ENCODE measurements at places on chromosomes 7 and 10.

DNA sequence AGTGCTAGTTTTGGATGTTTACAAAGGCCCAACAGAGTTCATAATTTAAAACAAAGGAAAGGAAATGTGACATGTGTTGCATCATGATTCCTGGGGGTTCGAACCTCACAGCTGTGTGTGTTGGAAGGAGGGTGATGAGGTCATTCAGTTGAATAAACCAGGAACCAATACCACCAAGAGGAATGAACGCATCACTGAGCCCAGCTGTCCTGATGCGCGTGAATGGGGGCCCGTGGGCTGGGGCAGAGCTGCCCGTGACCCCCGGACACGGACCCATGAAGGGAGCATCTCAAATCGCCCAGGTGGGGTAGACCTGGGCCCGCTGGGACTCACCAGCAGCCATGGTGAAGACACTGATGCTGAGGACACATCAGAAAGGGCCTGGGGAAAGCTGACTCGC, 33.0 kb downstream of the BRI3 start:
- no peak for DNase-seq

DNA sequence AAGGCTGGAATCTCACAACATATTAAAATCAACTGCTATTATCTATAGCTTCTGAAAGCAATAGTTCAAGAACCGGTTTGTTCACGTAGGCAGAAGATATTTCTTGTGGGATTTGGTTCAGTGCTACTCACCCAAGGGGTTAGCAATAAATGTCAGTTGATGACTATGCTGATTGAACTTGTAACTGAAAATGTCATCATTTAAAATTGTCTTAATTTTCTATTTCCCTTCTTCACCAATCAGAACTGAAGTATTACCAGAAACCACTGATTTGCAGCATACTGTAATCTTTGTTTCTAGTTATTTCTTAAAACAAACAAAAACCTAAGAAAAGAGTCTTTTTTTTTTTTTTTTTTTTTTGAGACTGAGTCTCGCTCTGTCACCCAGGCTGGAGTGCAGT, 46.1 kb downstream of the CPEB3 start:
- DNase-seq = no peak

- no peak for DNase-seq
Observed at GRCh38 chr10:49696311-49696710, 16.9 kb downstream of the C10orf53 start.

- DNase-seq = no peak
Observed at GRCh38 chr10:93039721-93040120, 20.9 kb upstream of the CYP26C1 start.

DNA sequence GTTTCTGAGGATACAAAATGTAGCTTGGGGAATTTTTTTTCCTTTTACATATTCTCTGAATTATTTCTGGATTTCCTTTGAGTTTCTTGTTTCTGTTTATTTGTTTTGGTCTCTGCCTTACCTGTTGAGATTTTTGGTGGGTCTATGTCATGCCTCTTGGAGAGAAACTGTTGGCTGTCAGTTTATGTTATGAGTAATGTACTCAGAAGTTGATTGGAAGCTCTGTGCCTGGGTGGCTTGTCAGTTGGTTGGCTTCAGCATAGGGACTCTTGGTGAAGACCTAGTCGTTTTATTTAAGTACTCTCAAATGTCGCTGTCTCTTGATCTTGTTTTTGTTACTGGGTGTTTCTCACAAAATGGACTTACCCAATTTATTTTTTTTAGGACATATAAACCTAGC, 132.4 kb downstream of the CDK14 start:
- DNase-seq = no peak

DNA sequence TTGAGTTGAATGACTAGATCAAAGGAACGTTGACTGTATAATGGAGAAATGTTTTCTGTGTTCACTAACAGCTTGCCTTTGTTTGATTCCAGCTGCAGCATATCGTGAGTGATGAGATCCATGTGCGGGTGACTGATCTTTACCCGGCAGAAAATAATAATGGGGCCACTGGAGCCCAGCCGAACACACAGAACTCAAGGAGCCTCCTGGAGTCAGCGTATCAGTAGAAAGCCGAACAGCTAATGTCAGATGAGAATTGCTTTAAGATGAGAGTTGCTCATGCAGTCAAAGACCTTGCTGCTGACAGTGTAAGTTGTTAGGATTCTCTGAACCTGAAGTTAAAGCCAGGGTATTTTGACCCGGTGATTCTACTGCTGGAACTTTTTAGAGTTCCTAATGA, 34.3 kb upstream of the MTPAP start:
- DNase-seq = no peak

DNA sequence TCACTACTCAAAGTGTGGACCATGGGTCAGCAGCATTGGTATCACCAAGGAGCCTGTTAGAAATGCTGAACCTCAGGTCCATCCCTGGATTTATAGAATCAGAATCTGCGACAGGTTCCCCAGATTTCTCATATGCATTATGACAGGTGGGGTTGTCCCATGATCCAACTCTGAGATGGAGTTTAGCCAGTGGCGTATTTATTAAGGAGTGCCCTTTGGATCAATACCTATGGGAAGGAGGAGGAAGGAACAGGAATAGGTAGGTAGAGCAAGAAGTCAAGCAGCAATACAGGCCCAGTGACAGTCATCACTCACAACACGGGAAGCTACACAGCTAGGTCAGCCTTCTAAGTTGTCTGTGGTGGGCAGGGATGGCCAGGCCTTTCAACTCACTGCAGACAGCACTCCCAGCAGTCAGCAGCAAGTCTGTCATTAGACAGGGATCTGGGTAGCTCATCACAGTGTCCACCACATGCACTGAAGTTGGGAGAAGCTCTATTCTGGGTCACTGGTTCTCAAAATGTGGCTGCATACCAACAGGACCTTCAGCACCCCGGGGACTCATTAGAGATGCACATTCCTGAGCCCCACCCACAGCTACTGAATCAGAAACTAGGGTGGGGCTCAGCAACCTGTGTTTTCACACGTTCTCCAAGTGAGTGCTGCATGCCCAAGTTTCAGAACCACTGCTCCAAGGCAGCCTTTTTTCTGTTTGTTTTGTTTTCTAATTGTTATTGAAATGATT, 532.3 kb upstream of the GALNT17 start:
- DNase-seq = no peak

GRCh38 chr10:48648172-48648942, 36.3 kb upstream of the WDFY4 start:
- no peak for DNase-seq
